ENCODE measurements at places on chromosomes 4 and X.

GRCh38 chrX:107562482-107562881, 65.8 kb upstream of the PRPS1 start:
- no peak for DNase-seq

- DNase-seq, result no peak
These were observed 710.7 kb upstream of the FAM241A start for GRCh38 chr4:111434586-111434985.

- no peak for DNase-seq
These were observed 52.1 kb downstream of the XAGE2 start for GRCh38 chrX:52420824-52421443.

DNA sequence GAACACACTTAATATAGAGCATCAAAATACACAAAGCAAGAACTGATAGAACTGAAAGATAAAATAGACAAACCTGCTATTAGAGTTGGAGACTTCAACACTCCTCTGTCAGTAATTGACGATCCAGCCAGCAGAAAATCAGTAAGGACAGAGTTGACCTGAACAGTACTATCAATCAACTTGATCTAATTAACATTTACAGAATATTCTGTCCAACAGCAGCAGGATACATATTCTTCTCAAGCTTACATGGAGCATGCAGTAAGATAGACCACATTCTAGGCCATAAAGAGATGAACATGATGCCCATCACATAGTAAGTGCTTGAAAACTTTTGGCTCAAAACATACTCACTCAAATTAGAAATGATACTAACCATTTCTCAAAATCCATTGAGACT, 196.7 kb upstream of the KLF3 start:
- DNase-seq, result no peak

GRCh38 chr4:153523941-153524386, 57.8 kb downstream of the TMEM131L start:
- no peak for DNase-seq

- no peak for DNase-seq
These were observed 50.3 kb downstream of the HTRA3 start for GRCh38 chr4:8319731-8320385.

- no peak for DNase-seq
These were observed at the start of gene MGARP for GRCh38 chr4:139279760-139280620. TSS of gene MGARP (minus strand) at chr4:139280225. CDS start at chr4:139280158, 67 bp downstream.

DNA sequence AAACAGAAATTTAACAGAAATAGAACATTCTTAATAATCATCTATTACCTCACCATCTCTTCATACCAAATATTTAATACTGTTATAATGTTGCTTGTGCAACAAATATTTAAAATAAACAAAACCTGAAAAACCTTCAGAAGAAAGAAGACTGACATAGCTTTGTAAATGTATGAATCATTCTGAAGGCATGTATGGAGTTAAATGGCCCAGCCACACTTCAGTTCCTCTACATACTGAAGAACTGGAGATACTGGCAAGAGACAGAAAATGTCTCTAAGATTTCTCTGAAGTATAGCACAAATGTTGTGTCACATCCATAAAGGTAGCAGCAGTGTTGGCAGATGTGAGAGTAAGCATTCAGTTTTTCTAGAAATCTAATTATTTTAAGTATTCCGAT, 275.3 kb upstream of the FGF13 start:
- DNase-seq, result no peak

GRCh38 chr4:134668237-134668636, 466.6 kb upstream of the PABPC4L start:
- no peak for DNase-seq

DNA sequence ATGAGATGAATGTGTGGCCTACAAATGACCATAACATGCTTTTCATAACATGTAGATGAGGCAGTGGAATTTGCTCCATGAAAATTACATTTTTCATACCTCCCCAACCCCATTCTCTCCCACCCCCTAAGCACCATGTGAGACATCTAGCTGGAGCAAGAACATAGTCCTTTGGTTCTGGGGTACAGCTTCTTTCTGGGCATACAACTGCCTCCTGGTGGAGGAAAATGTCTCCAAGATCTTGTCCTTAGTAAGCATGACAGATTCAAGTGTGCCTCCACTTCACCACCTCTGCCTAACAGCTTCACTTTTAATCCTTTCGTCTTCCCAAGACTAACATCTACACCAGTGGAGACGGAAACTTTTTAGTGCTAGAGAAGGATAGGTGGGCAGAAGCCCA, 8.0 kb downstream of the EXOC1L start:
- no peak for DNase-seq

DNA sequence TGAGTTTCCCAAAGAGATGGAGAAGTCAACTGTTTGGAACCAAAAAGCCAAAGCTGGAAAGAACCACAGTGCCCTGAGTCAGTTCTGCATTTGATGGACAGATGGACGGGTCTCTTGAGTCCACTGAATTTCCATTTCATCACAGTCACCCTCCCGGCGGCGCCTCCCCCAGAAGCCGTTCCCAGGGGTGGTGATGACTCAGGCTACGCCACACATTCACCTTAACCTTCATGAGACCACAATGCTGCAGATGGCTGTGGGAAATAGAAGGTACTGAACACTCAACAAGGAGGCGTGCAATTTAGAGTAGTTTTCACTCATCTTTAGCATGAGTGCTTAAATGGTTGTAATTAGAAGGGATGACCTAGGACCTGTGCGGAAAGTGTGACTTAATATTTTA, 61.3 kb downstream of the STOX2 start:
- DNase-seq, result no peak

- no peak for DNase-seq
These were observed 7.6 kb upstream of the NAP1L5 start for GRCh38 chr4:88705223-88705622.

GRCh38 chr4:128354205-128354821, 66.7 kb upstream of the PGRMC2 start:
- no peak for DNase-seq
